ENCODE measurements at places on chromosomes 13 and 19.
A peak's percentile ranks its signal among the peaks of the same experiment; 100 is the strongest.

DNA sequence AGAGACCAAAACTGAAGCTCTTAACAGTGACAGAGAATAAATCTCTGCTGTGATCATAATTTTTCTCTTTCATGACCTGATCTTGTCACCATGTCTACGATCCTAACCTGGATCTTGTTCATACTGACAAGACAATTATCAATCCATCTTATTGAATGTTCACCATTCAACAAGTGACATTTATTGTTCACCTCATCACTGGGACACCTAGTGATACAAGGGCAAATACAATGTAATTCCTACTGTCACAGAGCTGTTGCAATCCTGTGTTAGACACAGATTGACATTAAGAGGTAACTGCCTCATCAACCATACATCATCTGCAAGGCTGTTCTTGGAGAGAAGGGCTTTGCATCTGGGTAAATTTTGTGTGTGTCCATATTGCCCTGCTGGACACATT is 942.4 kb upstream of the PRR20A start:
- no peak for DNase-seq

GRCh38 chr19:45404557-45405434 is at the start of gene PPP1R13L:
Gene PPP1R13L (minus strand): TSS chr19:45405069. CDS start chr19:45398318, 6,751 bp downstream.
- peak; percentile 72 for DNase-seq

DNA sequence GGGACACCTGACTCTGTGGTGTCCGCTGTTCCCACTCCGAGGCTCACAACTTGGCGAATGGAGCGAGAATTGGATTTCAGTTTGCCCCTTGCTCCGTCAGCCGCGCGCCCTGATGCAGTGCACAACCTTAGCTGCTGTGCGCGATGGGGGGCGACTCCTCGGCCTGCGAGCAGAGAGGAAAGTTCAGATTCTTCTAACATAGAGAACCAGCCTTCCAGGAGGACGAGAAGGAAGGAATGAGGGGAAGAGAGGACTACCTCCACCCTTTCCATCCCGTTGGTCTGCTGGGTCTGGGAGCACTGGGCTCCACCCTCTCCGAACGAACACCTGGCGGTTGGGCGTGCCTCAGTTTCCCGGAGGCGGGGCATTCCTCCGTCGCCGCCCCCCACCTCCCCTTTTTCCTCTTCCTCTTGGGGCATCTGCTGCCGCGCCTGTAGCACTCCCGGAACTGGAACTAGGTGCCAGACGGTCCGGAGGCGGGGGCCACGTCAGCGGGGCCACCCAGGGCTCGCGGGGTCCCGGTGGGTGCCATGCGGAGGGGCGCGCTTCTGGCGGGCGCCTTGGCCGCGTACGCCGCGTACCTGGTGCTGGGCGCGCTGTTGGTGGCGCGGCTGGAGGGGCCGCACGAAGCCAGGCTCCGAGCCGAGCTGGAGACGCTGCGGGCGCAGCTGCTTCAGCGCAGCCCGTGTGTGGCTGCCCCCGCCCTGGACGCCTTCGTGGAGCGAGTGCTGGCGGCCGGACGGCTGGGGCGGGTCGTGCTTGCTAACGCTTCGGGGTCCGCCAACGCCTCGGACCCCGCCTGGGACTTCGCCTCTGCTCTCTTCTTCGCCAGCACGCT is at the start of gene KCNK6:
KCNK6 (plus strand) TSS at position 425 of the 838 bp plus-strand sequence; CDS start at position 531, 106 bp downstream.
- peak; percentile 69 for DNase-seq

GRCh38 chr13:50928659-50929462 is 19.3 kb downstream of the RNASEH2B start:
- no peak for DNase-seq

DNA sequence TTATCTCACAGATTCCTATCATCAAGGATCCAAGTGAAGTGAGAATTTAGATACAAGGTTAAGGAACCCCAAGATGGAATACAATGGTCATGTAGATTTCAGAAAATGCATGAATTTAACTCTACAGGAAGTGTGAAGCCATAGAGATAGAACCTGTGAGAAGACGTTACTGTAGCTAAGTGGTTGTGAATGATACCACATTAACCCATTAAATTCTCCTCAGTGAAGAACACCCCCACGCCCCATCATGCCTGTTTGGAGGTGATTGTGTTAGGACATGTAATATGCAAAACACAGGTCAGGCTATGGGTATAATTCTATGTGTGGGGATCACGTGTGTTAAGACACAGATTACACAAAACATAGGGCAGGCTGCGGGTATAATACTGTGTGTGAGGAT is 1166.7 kb downstream of the EFNB2 start:
- DNase-seq = no peak

DNA sequence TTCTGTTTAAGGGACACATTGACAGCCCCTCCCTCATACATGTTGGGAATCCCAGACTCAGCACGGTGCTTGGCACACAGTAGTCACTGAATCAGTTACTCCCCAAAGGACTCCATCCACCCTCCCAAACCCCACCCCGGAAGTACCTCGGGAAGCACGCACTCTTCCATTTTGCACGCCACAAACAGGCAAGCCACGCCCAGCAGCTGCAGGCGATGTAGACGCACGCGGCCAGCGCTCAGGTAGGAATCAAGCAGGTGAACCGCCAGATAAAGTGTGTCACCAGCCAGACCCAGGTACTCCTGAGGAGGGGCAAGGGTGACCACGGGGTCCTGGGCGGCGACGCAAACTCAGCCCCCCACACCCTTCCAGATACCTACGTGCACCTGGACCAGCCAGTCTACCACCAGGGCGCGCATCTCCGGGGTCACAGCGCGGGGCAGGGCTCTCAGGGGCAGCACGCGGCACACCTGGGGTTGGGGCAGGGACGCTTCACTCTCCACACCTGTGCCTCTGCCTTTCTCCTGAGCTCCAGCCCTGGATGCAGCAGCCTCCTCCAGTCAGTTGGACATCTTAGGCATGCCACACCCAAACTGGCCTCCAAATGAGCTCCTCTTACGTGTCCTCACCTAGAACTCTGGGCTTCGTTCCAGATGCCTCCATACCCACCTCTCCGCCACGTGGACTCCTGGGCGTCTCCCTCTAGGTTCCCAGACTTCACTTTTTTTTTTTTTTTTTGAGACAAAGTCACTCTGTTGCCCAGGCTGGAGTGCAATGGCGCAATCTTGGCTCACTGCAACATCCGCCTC is 1.9 kb downstream of the CCNP start:
- DNase-seq = no peak

- DNase-seq = no peak
Measured at GRCh38 chr13:99227909-99228688, 27.4 kb downstream of the UBAC2 start.

Measured in activated naive CD8-positive, alpha-beta T cell treated with anti-CD3 and anti-CD28 coated beads, Interleukin-2, amount 10 ng/mL, durations not matched to agents 7 days and 5 days (primary cell).